ENCODE measurements at places on chromosomes 1 and 21. TPM values are rescaled to one million over a fixed set of nuclear protein-coding genes. Genes with fewer than 3 reads are reported as not detected.

The SLC35A3 gene
- 31.4 TPM for total RNA-seq

The VAV3 gene
- 0.98 TPM for total RNA-seq

The METTL13 gene
- 138 TPM for total RNA-seq

The LCE1F gene
- total RNA-seq: not detected

The ETS2 gene
- 146 TPM for total RNA-seq

The OR2L2 gene
- not detected for total RNA-seq

The IRF2BP2 gene
- 78.8 TPM for total RNA-seq

The ANGPTL7 gene
- not detected for total RNA-seq

The AKR7A3 gene
- 0.40 TPM for total RNA-seq

The PLA2G2C gene
- total RNA-seq: not detected

The SYNC gene
- total RNA-seq: 10.0 TPM

All from PC-3 (cell line).